Type B pancreatic cell (in vitro differentiated cells): ENCODE measurements at places on chromosomes 2 and 18.

DNA sequence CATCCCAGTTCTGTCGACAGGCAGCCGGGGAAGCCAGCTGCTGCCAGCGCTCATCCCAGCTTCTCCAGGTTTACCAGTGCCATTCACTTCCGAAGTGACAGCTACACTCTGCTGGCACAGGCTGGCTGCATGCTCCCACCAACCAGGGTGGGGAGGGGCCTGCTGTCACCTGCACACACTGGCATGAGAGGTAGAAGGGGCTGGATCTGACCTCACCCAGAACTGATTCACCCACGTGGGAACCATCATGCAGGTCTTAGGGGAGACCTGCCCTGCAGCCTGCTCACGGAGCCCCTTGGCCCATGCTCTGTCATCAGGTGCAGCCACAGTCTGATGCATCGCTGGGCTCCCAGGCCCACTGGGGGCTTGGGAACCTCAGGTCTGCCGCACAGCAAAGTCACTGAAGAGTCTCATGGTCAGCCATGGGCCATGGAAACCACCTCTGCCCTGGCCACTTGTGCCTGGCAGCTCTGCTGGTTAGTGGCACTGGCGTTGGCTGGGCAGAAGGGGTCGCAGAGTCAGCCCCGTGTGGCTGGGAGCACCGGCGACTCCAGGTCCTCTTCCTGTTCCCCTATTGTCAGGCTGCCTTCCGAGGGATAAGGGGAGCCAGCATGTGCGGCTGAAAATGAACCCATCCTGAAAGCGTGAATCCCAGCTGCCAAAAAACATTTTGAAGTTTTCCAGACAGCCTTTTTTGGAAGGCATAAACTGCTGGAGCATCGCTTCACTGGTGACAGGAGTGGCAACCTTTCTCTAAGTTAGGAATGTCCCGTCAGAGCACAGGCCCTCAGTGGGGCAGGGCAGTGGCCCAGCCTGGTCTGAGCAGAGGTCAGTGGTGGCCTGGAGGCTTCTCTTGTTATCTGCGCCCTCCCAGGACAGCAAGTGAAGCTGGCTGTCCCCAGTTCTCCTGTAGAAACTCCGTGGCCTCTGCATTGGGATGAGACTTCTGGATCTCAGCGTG lies 157.8 kb downstream of the SEPTIN10 start:
- peaks cover 2% of the 10 kb centered on the region for H3K27me3 ChIP-seq
- H3K4me3 ChIP-seq = no peak overlapping the region
- H3K4me1 ChIP-seq = peaks cover 21% of the 10 kb centered on the region
- DNase-seq = no peak

DNA sequence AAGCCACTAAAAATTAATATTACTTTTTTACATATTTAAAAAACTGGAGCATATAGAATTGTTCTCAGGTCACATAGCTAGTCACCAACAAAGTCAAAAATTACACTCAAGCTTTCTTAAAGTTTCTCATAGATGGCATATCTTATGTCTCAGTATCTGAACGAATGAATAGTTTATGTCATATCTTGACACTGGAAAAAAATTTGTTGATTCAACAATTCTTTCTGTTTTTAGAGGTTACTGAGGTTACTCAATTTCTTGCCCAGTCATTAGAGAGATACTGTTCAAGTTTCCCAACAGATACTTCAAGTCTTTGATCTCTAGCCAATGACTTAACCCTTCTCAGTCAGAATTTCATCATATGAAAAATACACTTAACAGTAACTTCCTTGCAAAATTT lies 113.1 kb upstream of the XIRP2 start:
- DNase-seq = no peak
- peaks cover 13% of the 10 kb centered on the region for H3K4me1 ChIP-seq
- H3K27ac ChIP-seq = no peak overlapping the region
- H3K27me3 ChIP-seq = no peaks in the 10 kb centered on the region
- H3K4me3 ChIP-seq = no peak overlapping the region

DNA sequence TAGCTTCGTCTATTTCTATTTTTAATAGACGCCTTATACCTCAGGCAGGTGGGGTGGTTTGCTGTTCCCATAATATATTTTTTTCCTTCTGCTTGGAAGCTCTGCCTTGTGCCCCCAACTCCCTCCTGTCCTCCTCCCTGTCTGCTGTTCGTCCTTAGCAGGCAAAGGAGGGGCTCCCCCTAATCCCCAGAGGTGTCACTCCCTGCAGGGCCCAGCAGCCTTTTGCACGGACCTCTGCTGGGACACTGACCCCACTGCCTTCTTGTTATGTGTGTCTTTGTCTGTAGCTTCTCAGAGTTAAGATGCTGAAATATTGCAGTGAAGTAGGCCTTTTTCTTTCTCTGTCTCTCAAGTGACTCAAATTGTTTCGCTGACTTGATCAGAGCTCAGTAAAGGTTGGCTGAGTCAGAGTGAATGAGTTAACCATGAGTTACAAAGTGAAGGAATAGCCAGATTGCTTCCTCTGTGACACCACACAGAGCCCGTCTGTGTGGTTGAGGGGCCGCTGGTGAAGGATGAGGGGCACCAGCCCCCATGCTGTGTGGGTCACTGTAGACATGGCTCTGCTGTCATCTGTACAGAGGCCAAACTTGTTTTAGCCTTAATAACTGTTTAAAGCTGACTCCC lies 47.7 kb downstream of the PRKCE start:
- peaks cover under 1% of the 10 kb centered on the region for H3K27me3 ChIP-seq
- H3K27ac ChIP-seq = no peak overlapping the region
- DNase-seq = no peak
- H3K4me3 ChIP-seq = no peak overlapping the region
- H3K36me3 ChIP-seq = no peaks in the 10 kb centered on the region
- peaks cover 38% of the 10 kb centered on the region for H3K4me1 ChIP-seq

DNA sequence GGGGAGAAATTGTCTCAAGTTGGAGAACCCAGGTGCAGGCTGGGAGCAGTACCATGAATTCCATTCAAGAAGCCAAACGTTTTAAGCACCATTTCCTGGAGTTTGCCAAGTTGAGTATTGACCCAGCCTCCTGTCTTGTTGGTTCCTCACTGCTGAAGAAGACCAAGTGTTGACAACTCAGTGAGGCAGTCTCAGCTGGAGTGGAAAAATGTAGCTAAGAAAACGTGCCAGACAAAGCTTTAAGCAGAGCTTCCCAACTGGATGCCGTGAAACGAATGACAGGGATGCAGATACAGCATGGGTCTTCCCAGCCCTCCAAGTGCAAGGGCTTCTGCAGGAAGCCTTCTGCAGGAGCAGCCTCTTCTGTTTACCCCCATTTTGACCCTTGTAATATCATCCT lies 778 bp upstream of the INPP1 start:
- peaks cover 10% of the 10 kb centered on the region for H3K4me1 ChIP-seq
- H3K4me3 ChIP-seq = peak overlapping the region; percentile 94
- DNase-seq = no peak
- H3K36me3 ChIP-seq = no peaks in the 10 kb centered on the region
- peak overlapping the region; percentile 88 for H3K27ac ChIP-seq
- H3K27me3 ChIP-seq = no peaks in the 10 kb centered on the region

DNA sequence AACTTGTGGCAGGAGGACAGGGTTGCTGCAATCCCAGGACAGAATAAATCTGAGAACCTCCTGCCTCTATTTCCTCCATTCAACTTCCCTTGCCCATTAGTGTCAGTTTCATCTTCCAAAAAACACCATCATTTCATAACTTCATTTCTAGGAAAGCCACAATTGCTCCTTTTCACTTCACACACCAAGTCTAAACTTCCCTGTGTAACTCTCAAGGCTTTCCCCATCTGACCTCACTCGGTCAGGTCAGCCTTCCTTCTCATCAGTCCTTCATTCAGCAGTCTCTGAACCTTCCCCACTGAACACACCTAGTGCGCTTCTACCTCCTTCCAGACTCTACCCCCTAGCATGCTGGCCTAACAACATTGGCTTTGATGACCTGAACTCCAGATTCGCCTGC lies 35.8 kb downstream of the TCF7L1 start:
- H3K4me3 ChIP-seq = no peak overlapping the region
- peaks cover 29% of the 10 kb centered on the region for H3K4me1 ChIP-seq
- DNase-seq = no peak
- H3K36me3 ChIP-seq = peaks cover 3% of the 10 kb centered on the region
- no peak overlapping the region for H3K27ac ChIP-seq

GRCh38 chr2:25042321-25043240 lies 705 bp downstream of the EFR3B start:
- peaks cover 33% of the 10 kb centered on the region for H3K27me3 ChIP-seq
- H3K36me3 ChIP-seq = peaks cover 3% of the 10 kb centered on the region
- peaks cover 24% of the 10 kb centered on the region for H3K4me1 ChIP-seq
- H3K27ac ChIP-seq = peak overlapping the region; percentile 68

DNA sequence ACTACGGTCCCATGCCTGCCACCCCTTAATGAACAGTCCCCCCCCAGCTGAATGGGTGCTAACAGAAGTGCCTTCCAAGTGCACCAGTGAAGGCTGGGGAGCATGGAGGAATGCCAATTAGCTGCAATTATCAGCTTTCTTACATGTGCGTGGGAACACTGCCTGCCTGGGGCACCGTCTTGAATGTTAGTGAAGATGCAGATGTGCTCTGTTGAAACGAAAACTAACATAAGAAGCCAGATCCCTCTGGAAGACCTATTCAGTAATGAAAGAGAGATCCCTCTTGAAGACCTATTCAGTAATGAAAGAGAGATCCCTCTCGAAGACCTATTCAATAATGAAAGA lies 154.5 kb downstream of the CLIP4 start:
- no peaks in the 10 kb centered on the region for H3K27me3 ChIP-seq
- DNase-seq = no peak
- no peak overlapping the region for H3K27ac ChIP-seq
- H3K4me1 ChIP-seq = peaks cover 15% of the 10 kb centered on the region
- no peaks in the 10 kb centered on the region for H3K36me3 ChIP-seq

DNA sequence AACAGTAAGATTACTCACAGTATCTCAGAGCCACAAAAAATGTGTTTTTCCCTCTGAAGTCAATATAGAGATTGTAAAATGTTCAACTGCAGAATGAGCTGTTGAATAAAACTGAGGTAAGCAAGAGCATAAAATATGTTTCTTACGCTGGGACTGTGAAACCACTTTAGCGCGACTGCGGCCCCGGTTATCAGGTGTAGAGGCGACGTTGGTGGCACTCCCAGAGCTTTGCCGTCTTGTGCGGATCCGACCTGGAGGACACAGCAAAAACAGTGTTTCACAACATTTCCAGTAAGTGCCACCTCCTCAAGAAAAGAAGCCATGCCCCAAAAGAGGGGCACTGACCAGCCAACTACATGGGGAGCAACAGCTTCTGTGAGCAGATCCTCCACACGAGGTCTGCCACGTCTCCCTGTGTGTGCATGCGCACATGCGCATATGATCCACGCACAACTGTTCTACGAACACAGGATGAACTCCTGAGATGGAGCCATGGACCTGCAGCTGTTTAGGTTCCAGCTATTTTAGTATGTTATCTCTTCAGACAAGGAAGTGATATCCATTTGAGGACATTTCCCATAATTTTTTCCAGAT lies 100.7 kb upstream of the RNU4ATAC start:
- no peak overlapping the region for H3K27ac ChIP-seq
- no peak for DNase-seq
- H3K4me3 ChIP-seq = no peak overlapping the region

- no peak overlapping the region for H3K4me3 ChIP-seq
- H3K36me3 ChIP-seq = peaks cover 5% of the 10 kb centered on the region
- peak overlapping the region; percentile 93 for H3K27ac ChIP-seq
- DNase-seq = peak; percentile 47
- H3K4me1 ChIP-seq = peaks cover 7% of the 10 kb centered on the region
Measured at GRCh38 chr2:27798948-27799645, 27.6 kb downstream of the MRPL33 start.

DNA sequence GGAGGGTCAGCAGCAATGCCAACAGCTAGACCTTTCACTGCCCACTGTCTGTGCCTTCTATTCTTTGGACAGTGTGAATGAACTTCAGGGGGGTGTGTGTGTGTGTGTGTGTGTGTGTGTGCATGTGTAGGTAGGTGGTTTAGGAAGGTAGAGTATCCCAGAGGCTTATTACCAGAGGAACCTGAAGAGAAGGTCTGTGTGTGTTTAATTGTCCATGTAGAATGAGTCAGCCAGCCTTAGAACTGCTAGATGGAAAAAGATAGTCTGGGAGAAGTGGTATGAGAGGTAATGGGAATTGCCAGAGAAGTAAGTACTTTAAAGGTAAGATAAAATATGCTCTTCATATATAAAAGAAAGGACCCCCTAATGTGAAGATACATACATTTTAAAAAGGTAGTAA lies 522.2 kb downstream of the PIK3C3 start:
- peaks cover 6% of the 10 kb centered on the region for H3K4me1 ChIP-seq
- no peaks in the 10 kb centered on the region for H3K36me3 ChIP-seq
- no peak for DNase-seq
- no peak overlapping the region for H3K27ac ChIP-seq

DNA sequence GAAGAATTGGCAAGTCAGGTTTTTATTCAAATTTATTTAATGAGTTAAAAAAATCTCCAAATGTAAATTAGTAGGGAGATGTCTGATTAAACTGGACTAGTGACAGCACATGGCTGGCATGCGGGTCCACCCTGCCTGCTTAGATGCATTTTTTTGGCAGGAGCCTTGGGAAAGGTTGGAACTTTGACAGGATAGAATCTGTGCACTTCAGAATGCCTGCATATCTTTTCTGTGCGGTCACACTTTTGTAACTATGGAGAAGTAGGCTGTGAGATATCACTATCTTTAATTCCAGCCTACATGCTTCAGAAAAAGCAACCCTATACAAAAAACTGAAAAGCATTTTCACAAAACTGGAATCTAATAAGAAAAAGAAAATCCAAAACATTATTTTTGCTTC lies 317.8 kb downstream of the MBD2 start:
- H3K27me3 ChIP-seq = peaks cover 6% of the 10 kb centered on the region
- no peaks in the 10 kb centered on the region for H3K4me1 ChIP-seq
- H3K36me3 ChIP-seq = no peaks in the 10 kb centered on the region
- no peak for DNase-seq
- H3K4me3 ChIP-seq = no peak overlapping the region

DNA sequence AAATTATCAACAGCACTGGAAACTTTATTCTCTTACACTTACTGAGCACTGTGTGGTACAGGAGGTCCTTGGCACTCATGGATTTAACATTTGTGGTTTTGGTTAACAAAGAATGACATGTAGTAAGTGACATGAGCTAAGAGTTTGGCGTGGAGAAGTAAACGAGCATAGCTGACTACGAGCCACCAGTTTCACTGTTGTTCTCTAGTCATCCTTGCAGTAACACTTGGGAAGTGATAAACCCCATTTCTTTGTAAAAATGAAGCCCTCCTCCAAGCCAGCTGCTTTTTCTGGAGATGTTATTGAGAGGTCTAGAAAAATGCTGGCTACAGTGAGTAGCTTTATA lies 32.7 kb downstream of the QPCT start:
- H3K36me3 ChIP-seq = no peaks in the 10 kb centered on the region
- peaks cover 13% of the 10 kb centered on the region for H3K4me1 ChIP-seq
- peak overlapping the region; percentile 71 for H3K27ac ChIP-seq
- peaks cover 5% of the 10 kb centered on the region for H3K27me3 ChIP-seq
